ENCODE measurements at places on chromosomes 4 and X.

DNA sequence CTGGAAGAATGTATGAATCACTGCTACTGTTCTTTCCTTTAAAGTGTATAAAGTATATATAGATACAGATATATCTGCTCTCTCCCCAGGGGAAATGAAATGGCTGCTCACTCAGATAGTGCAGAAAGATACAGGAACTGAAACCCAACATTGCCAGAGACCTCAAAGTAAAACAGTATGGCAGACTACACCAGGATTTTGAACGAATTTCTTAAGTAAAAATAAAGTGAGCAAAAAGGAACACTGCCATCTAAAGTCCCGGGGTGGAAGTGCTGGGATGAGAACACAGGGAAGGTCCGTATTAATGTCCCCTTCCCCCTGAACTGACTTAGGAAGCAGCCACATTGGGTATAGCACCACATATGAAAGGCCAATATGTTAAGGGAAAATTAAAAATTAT lies 93.4 kb downstream of the TMA16 start:
- DNase-seq, result peak; percentile 20

DNA sequence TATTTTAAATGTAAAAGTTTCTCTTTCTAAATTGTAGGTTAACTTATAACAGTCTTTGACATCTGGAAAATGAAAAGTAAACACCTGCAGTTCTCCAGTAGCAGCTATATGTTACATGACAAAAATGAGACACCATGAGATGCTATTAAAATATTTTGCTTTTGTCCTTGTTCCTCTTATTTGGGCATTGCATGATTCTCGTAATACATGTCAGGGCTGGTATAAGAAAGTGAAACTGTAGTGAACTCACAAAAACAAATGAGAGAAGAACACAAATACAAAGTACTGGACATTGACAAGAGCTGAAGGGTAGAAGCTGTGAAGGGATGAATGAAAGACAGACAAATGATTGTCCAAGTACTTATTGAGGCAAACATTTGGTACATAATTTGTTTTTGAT lies 9.0 kb downstream of the GK2 start:
- no peak for DNase-seq

GRCh38 chr4:125725957-125726525 lies 411.3 kb downstream of the FAT4 start:
- no peak for DNase-seq

- no peak for DNase-seq
Observed at GRCh38 chr4:172683021-172683420, 485.6 kb upstream of the GALNT7 start.

DNA sequence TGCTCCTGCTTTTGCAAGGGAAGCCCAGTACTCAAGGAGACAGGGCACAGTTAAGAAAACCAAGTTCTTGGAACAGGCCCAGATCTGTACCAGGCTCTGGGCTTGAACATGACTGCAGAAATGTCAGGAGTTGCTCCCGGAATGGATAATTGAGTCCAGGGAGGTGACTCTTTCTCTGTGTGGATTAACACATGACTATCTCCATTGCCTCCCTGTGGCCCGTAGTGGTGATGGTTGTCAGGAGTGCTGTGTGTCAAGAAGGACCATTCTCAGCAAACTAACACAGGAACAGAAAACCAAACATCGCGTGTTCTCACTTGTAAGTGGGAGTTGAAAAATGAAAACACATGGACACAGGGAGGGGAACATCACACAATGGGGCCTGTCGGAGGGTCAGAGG lies 39.9 kb downstream of the CCKAR start:
- DNase-seq, result no peak

DNA sequence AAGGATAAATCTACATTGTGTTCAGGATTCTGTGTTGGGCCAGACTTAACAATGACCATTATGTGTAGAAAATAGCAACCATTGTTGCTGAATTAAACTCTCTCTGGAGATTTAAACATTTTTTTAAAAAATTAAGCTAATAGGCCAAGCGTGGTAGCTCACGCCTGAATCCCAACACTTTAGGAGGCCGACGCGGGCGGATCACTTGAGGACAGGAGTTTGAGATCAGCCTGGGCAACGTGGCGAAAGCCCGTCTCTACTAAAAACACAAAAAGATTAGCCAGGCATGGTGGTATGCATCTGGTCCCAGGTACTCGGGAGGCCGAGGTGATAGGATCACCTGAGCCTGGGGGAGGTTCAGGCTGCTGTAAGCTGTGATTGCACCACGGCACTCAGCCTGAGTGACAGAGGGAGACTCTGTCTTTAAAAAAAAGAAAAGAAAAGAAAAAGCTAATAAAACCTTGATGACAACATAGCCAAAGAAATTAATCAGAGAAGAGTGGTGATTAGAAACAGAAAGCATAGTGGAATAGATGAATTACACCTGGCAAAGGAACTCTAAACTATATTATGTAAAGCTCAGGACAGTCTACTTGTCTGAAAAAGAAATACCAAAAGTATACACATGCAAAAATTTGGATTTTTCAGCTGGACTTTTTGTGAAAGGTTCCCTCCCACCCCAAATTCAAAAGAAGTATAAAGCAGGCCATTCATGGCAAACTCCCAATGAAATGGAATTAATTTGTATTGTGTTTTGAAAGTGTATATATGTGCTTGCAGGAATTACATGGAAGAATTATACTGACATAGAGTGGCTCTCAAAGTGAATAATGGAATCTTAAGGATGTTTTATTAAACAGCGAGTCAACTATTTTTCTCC lies 21.9 kb downstream of the PLS3 start:
- DNase-seq, result no peak

GRCh38 chrX:153766871-153767673 lies 3.0 kb downstream of the PLXNB3 start:
- peak; percentile 6 for DNase-seq

- DNase-seq, result no peak
Observed at GRCh38 chr4:22876270-22876669, 183.5 kb downstream of the GBA3 start.

DNA sequence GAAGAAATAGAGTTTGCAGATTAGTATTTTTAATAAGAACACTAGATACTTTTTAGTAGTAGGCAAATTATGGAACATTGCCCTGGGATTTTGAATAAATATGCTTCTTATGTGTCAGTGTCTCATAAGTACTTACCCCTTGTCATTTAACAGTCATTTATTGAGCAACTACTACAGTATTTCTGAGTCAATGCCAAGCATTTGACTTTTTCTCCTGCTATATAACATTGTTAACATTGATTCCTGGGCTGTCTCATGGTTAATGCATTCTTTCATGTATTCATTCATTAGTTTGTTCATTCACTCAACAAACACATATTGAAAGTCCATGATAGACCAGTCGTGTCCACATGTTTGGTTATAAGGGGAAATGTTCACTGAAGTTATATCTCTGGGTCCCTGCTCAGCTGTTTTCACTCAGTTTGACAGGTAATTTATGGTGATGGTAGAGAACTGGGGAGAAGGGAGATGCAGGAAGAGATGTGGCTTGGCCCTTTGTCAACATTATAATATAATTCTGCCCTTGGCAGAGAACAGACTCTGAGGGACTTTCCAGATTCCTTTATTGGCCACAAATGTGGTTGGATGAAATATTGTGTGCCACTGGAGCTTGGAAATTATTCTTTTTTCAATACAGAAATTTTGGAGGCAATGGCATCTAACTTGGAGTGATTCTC lies 49.8 kb downstream of the OSTC start:
- no peak for DNase-seq

DNA sequence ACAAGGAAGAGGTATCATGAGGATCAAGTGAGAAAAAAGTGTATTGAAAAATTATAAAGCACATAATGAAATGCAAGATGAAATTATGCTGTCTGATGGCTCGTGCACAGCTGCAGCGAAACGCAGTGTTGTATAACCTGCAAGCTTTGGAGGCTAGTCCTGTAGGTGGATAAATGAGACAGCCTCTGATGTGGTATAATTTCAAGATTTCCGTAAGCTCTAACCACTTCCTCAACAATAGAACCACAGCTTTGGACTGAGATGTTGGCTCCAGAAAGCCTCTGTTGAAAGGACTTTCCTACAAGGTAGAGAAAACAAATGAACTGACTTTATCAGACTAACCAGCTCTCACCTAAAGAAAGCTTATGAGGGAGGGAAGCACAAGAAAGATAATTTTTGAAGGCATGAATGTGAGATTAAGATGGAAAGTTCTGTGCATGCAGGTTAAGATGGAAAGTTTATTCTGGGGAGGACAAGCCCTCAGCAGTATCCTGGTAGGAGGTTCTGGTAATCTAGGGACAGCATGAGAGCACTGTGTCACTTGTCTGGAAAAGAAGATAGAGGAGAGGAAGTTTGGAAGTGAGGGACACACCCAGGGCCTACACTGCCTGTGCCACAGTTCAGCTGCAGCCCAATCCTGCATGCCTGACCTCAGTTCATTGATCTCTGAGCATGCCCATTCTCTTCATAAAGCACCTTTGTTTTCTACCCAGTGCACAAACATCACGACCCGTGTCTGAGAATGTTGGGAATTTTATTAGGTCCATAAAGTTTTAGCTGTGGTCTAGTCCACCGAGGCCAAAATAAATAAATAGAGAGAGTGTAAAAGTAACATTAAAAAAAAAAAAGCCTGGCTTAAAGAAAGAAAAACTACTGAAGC lies 161.5 kb upstream of the SFRP2 start:
- DNase-seq, result no peak

DNA sequence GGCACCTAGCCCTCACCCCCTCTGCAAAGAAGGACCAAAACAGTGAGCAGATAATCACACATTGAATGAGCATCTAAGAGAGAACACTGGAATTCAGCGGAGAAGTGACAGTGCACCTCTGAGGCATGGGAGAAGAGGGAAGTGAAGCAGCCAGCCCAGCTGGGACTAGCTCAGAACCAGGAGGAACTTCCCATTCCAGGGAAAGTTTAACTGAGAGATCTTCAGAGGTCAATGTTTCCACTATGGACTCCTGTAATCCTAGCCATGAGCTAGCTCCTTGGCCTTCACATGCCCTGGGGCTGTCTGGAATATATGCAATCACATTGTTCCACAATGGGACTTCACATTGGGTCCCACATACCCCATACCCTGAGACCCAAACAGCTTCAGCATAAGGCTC lies 24.4 kb downstream of the TLR6 start:
- DNase-seq, result no peak

DNA sequence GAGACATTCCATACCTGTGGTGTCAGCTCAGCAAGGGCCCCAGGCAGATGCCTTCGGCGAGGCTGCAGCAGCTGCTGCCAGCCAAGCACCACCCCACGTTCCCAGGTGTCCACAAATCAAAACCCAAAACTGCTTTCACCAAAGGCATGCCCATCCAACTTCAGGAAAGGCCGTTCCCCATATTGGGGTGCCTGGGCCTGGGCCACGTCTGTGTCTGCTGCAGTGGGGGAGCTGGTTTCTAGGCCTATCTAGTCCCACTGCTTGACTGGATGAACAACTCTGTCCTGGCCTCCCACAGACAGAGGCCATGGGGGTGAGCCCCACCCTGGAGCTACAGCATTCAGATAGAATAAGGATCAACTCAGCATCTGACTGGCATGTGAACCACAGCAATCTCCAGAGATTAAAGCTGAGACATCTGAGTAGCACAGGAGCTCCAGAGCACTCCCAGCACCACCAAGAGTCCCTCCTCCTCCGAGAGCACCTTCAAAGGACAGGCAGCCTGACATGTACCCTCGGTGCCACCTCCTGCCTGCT lies 37.0 kb downstream of the NAT8L start:
- DNase-seq, result no peak

GRCh38 chrX:13747836-13748235 lies 13.3 kb downstream of the OFD1 start:
- no peak for DNase-seq

- no peak for DNase-seq
Observed at GRCh38 chr4:1260418-1261106, 11.6 kb upstream of the CTBP1 start.

GRCh38 chrX:135327299-135327698 lies 18.0 kb downstream of the ETDC start:
- no peak for DNase-seq

- no peak for DNase-seq
Observed at GRCh38 chrX:35098419-35098818, 155.8 kb downstream of the FAM47B start.

DNA sequence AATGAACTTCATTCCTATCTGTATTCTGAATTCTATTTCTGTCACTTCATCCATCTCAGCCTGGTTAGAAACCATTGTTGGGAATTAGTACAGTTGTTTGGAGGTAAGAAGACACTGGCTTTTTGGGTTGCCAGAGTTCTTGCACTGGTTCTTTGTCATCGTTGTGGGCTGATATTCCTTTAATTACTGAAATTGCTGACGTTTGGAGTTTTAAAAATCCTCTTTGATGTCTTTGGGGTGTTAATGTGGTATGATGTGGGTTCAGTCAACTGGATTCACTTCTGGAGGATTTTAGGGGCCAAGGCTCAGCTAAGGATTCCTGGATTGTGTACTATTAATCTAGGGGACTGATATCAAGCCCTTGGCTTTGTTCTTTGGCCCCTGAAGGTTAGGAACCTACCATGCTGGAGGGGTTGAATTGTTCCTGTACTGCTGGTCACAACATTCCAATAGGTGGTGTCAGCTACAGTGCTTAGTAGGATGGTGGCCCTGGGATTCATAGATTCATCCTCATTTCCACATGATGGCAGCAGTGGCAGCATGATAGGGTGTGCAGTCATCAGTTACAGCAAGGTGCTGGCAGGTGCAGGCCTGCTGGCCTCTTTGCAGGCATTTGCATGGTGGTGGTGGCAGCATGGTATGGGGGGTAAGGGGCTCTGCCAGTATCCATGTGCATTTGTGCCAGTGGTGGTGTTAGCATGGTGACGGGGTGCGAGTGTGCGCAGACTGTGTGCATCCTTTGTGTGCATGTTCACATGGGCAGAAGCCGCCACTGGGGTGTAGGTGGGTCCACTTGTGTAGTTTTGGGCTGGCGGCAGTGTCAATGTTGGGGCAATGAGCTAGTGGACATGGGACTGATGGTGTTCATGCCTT lies 301.3 kb downstream of the TEX13C start:
- no peak for DNase-seq

GRCh38 chr4:104457308-104457981 lies 37.2 kb downstream of the CXXC4 start:
- DNase-seq, result no peak

DNA sequence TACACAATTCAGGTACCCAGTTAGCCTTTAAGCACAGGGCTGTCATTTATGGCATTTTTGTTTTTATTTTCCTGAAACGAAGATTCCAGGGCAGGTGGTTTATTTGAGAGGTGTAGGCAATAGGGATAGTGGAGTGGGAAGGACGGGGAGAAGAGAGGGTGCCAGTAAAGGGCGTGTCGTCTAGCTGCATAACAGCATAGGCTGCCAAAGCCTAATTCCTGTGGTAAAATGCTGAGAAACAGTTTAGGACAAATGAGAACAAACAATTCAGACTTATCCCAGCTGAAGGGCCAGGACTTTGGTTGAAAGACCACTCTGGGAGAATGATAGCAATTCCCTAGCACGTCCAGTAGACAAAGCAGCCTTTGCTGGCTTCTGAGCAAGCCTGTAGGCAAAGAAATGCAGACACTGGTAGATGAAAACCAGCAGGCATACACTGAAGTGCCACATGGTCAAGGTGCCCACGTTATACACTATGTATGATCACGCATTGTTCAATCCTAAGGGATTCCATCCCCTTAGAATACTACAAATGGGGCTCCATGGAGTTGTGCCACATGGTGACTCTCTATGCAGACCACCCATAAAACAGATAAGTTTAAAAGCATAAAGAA lies 70.6 kb downstream of the PKD2 start:
- no peak for DNase-seq

Data from GM20000 (cell line).